ENCODE measurements at places on chromosomes 12 and 14.
A peak's percentile ranks its signal among the peaks of the same experiment; 100 is the strongest.

- H3K36me3 ChIP-seq: peaks cover 8% of the 10 kb centered on the region
- no peak for DNase-seq
- no peaks in the 10 kb centered on the region for H3K27me3 ChIP-seq
These were observed 81.0 kb downstream of the DUSP16 start for GRCh38 chr12:12481631-12482030.

GRCh38 chr12:79119796-79120195 is 255.2 kb downstream of the SYT1 start:
- no peak overlapping the region for H3K27ac ChIP-seq
- no peaks in the 10 kb centered on the region for H3K36me3 ChIP-seq
- no peak for DNase-seq
- H3K4me3 ChIP-seq: no peak overlapping the region
- H3K27me3 ChIP-seq: no peaks in the 10 kb centered on the region

DNA sequence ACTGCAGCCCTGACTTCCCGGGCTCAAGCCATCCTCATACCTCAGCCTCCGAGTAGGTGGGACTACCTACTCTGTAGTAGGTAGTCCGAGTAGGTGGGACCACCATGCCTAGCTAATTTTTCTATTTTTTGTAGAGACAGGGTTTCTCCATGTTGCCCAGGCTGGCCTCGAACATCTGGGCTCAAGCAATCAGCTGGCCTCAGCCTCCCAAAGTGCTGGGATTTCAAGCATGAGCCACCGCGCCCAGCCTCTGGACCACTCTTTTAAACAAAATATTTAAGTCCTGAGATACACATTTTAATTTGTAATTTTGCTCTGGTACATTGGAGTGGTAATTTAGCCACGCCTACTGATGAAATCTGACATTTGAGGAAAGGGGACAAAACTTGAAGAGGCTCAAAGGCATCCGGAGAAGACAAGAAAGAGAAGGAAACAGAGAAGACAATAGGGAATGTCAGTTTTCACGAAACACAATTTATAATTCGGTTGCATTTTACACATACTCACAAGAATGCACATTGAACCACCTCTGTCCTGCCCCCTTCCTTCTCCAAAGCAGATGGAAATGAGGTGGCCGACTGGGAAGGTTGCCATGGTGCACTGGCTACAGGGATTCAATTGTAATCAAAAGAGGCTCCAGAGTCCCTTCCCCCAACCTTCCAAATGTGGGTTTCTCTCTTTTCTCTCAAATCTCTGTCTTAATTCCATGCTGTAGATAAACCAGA is 9.7 kb upstream of the TUBA1A start:
- no peak for DNase-seq
- H3K36me3 ChIP-seq: no peaks in the 10 kb centered on the region
- H3K27ac ChIP-seq: no peak overlapping the region
- no peak overlapping the region for H3K4me3 ChIP-seq
- no peaks in the 10 kb centered on the region for H3K4me1 ChIP-seq
- no peaks in the 10 kb centered on the region for H3K27me3 ChIP-seq

DNA sequence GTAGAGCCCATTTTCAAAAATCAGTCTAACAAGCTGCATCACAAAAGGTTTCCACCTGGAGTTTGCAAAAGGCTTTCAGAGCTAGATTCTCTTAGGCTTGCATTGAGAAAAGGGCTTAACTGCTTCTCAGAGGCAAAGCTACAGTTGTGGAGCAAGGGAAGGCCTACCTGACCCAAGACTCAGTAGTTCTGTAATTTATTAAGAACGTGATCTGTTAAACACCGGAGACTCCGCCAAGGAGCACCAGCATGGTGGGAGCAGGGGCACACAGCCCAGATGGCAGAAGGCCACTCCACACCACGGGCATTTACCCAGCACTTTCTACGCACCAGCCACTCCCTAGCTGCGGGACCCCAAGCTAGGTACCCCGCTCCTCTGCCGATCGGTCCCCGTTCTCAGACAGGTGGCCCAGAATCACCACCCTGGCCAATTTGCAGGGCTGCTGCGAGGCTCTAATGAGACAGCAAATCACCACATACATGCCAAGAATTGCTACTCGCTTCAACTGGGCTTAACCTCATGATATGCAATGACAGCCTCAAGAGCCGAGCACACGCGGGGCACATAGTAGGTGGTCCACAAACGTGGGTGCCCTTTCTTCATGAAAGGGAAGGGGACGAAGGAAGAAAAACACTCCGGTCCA is 1.5 kb downstream of the ITPK1 start:
- peaks cover 7% of the 10 kb centered on the region for H3K4me1 ChIP-seq
- H3K4me3 ChIP-seq: peak overlapping the region; percentile 85
- H3K36me3 ChIP-seq: no peaks in the 10 kb centered on the region
- no peaks in the 10 kb centered on the region for H3K27me3 ChIP-seq

- no peaks in the 10 kb centered on the region for H3K27me3 ChIP-seq
- no peaks in the 10 kb centered on the region for H3K36me3 ChIP-seq
- no peak for DNase-seq
- no peaks in the 10 kb centered on the region for H3K4me1 ChIP-seq
- no peak overlapping the region for H3K27ac ChIP-seq
These were observed 5.0 kb downstream of the TTC9 start for GRCh38 chr14:70646705-70647104.

DNA sequence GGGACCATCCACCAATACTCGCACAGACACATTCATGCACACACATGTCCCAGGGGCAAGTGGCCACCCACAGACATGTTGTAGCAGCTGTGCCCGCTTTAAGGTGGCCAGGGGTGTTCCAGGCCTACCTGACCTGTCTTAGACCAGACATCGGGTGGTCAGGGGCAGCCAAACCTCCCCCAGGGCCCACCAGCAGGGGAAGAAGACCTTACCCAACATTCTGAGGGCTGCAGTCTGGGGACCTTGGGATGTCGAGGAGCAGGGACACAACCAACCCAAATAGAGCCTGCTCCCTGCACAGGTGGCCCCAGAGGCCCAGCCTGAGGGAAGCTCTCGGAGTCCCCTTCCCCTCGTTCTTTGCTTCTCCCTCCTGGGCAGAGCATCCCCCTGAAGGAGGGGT is 1.7 kb upstream of the TMEM119 start:
- H3K27me3 ChIP-seq: no peaks in the 10 kb centered on the region
- no peak overlapping the region for H3K27ac ChIP-seq
- H3K36me3 ChIP-seq: no peaks in the 10 kb centered on the region
- H3K4me3 ChIP-seq: no peak overlapping the region
- DNase-seq: no peak
- no peaks in the 10 kb centered on the region for H3K4me1 ChIP-seq

GRCh38 chr12:4320853-4321701 is at the start of gene TIGAR:
TSS of gene TIGAR (plus strand) at chr12:4321213. CDS start at chr12:4321272, 59 bp downstream.
- H3K36me3 ChIP-seq: no peaks in the 10 kb centered on the region
- H3K4me1 ChIP-seq: no peaks in the 10 kb centered on the region
- peak within 1 kb of the TSS; percentile 69 for H3K4me3 ChIP-seq
- H3K27me3 ChIP-seq: no peaks in the 10 kb centered on the region
- peak within 1 kb of the TSS; percentile 72 for H3K27ac ChIP-seq

GRCh38 chr12:25769082-25769945 is 189.2 kb upstream of the RASSF8 start:
- H3K36me3 ChIP-seq: no peaks in the 10 kb centered on the region
- no peak overlapping the region for H3K27ac ChIP-seq
- H3K4me3 ChIP-seq: no peak overlapping the region
- no peaks in the 10 kb centered on the region for H3K4me1 ChIP-seq

- DNase-seq: no peak
- no peaks in the 10 kb centered on the region for H3K36me3 ChIP-seq
These were observed 86.0 kb downstream of the AACS start for GRCh38 chr12:125151284-125151683.

- H3K36me3 ChIP-seq: no peaks in the 10 kb centered on the region
- H3K4me3 ChIP-seq: no peak overlapping the region
- no peak overlapping the region for H3K27ac ChIP-seq
- H3K4me1 ChIP-seq: no peaks in the 10 kb centered on the region
- no peaks in the 10 kb centered on the region for H3K27me3 ChIP-seq
These were observed 42.0 kb upstream of the C14orf180 start for GRCh38 chr14:104537613-104537988.

GRCh38 chr12:66232263-66232662 is 43.2 kb downstream of the IRAK3 start:
- H3K27ac ChIP-seq: no peak overlapping the region
- no peaks in the 10 kb centered on the region for H3K36me3 ChIP-seq
- H3K27me3 ChIP-seq: no peaks in the 10 kb centered on the region
- DNase-seq: no peak
- no peak overlapping the region for H3K4me3 ChIP-seq

GRCh38 chr12:113770389-113770865 is 195.7 kb downstream of the RBM19 start:
- H3K4me1 ChIP-seq: no peaks in the 10 kb centered on the region
- no peak for DNase-seq
- H3K4me3 ChIP-seq: no peak overlapping the region
- H3K27me3 ChIP-seq: peaks cover 9% of the 10 kb centered on the region
- no peaks in the 10 kb centered on the region for H3K36me3 ChIP-seq

GRCh38 chr12:131202592-131203378 is 249.1 kb downstream of the ADGRD1 start:
- H3K4me1 ChIP-seq: no peaks in the 10 kb centered on the region
- peaks cover 4% of the 10 kb centered on the region for H3K27me3 ChIP-seq
- no peaks in the 10 kb centered on the region for H3K36me3 ChIP-seq
